ENCODE measurements at places on chromosomes 6 and 20. TPM values are rescaled to one million over a fixed set of nuclear protein-coding genes. Genes with fewer than 3 reads are reported as not detected.

DNA sequence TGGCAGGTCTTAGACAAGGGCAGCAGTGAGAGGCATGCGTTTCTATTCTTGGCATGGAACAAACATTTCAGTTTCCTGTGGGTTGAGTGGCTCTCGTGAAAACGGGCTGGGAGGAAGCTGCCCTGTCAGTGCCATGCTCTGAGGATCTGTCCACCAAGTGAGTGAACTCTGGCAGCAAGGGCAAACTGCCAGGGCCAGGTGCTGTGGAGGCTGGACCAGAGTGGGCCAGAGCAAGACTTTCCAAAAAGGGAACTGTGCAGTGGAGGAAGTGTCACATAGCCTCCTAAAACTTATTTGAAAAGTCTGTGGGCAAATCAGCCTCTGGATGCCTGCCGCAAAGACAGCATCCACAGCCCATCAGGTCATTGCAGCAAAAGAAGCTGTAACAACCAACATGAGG is 44.2 kb upstream of the TAB2 start:
- H3K36me3 ChIP-seq = no peaks in the 10 kb centered on the region
- no peaks in the 10 kb centered on the region for H3K27me3 ChIP-seq
- no peak overlapping the region for H3K27ac ChIP-seq
- H3K4me1 ChIP-seq = no peaks in the 10 kb centered on the region
- DNase-seq = no peak

- no peaks in the 10 kb centered on the region for H3K4me1 ChIP-seq
- H3K36me3 ChIP-seq = no peaks in the 10 kb centered on the region
- H3K27ac ChIP-seq = no peak overlapping the region
Measured at GRCh38 chr20:56924292-56925081, 295.4 kb downstream of the TFAP2C start.

- no peak for DNase-seq
- H3K4me1 ChIP-seq = no peaks in the 10 kb centered on the region
- H3K4me3 ChIP-seq = no peak overlapping the region
- no peaks in the 10 kb centered on the region for H3K27me3 ChIP-seq
Measured at GRCh38 chr6:97732045-97732444, 449.0 kb upstream of the MMS22L start.

Gene PI3
- total RNA-seq = 0.88 TPM

Gene INSM1
- not detected for total RNA-seq

Gene CD40
- 11.7 TPM for total RNA-seq

Gene HLA-DRB1
- total RNA-seq = 28.2 TPM

GRCh38 chr20:11777387-11778205 is 140.1 kb upstream of the BTBD3 start:
- H3K4me1 ChIP-seq = no peaks in the 10 kb centered on the region
- no peak overlapping the region for H3K27ac ChIP-seq
- H3K27me3 ChIP-seq = no peaks in the 10 kb centered on the region
- DNase-seq = no peak
- peak overlapping the region; percentile 13 for H3K4me3 ChIP-seq

- no peak overlapping the region for H3K27ac ChIP-seq
- no peak overlapping the region for H3K4me3 ChIP-seq
- no peak for DNase-seq
- no peaks in the 10 kb centered on the region for H3K36me3 ChIP-seq
- no peaks in the 10 kb centered on the region for H3K27me3 ChIP-seq
Measured at GRCh38 chr20:11660673-11661072, 257.0 kb upstream of the BTBD3 start.

Gene RSPO3
- 5.9 TPM for total RNA-seq

DNA sequence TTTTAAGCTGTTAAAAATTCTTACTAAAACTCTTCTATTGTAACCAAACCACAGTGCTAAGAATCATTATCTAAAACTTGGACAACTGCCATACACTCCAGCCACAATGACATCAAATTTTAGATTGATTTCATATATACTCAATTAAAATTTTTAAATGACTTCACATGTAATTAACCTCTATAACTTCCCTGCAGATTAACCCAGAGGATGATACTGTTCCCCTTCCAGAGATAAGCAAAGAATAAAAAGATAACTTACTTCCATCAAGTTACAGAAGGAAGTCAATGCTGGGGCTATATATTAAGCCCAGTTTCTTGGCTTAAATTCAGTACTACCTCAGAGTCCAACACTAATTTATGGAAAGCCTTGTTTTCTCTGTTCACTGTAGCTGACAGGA is 71.3 kb downstream of the ARHGAP18 start:
- H3K27ac ChIP-seq = no peak overlapping the region
- H3K36me3 ChIP-seq = no peaks in the 10 kb centered on the region
- no peaks in the 10 kb centered on the region for H3K27me3 ChIP-seq
- no peaks in the 10 kb centered on the region for H3K4me1 ChIP-seq

Gene CCN5
- 39.0 TPM for total RNA-seq

DNA sequence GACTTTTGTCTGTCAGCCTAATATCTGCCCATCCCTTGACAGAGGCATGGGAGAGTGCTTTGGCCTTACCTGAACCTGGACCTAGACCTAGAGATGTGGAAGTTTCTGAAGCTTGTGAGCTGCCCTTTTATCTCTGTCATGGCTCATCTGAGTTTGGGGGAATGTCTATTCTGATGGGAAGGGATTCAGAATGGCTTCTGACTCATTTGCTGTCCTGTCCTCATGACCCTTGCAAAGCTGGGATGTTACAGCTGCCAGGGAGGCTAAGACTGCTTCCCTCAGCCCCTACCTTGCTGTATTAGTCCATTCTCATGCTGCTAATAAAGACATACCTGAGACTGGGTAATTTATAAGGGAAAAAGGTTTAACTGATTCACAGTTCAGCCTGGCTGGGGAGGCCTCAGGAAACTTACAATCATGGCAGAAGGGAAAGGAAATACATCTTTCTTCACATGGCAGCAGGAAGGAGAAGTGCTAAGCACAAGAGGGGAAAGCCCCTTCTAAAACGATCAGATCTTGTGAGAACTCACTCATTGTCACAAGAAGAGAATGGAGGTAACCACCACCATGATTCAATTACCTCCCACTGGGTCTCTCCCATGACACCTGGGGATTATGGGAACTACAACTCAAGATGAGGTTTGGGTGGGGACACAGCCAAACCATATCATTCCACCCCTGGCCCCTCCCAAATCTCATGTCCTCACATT is 252.2 kb downstream of the ERMARD start:
- DNase-seq = no peak
- no peak overlapping the region for H3K4me3 ChIP-seq
- H3K36me3 ChIP-seq = no peaks in the 10 kb centered on the region
- no peaks in the 10 kb centered on the region for H3K4me1 ChIP-seq
- no peak overlapping the region for H3K27ac ChIP-seq

- no peaks in the 10 kb centered on the region for H3K27me3 ChIP-seq
- no peaks in the 10 kb centered on the region for H3K36me3 ChIP-seq
- no peak overlapping the region for H3K27ac ChIP-seq
Measured at GRCh38 chr6:32140420-32141046, 10.4 kb upstream of the FKBPL start.

Gene HTR1E
- not detected for total RNA-seq

DNA sequence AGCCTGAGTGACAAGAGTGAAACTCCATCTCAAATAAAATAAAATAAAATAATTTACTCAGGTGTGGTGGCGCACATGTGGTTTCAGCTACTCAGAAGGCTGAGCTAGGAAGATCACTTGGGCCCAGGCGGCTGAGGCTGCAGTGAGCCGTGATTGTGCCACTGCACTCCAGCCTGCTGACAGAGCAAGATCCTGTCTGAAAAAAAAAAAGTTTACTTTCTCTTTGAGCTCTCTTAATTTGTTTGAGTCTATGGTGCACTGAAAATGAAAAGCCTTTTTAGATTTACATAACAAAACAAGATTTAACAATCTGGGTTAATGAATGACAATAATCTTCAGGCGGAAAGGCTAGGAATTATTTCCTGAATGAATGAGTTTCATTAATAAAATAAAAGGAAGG is 23.3 kb upstream of the NHSL1 start:
- DNase-seq = no peak
- H3K4me3 ChIP-seq = no peak overlapping the region

Gene PXMP4
- total RNA-seq = 7.9 TPM

Gene CCN2
- 95.0 TPM for total RNA-seq

DNA sequence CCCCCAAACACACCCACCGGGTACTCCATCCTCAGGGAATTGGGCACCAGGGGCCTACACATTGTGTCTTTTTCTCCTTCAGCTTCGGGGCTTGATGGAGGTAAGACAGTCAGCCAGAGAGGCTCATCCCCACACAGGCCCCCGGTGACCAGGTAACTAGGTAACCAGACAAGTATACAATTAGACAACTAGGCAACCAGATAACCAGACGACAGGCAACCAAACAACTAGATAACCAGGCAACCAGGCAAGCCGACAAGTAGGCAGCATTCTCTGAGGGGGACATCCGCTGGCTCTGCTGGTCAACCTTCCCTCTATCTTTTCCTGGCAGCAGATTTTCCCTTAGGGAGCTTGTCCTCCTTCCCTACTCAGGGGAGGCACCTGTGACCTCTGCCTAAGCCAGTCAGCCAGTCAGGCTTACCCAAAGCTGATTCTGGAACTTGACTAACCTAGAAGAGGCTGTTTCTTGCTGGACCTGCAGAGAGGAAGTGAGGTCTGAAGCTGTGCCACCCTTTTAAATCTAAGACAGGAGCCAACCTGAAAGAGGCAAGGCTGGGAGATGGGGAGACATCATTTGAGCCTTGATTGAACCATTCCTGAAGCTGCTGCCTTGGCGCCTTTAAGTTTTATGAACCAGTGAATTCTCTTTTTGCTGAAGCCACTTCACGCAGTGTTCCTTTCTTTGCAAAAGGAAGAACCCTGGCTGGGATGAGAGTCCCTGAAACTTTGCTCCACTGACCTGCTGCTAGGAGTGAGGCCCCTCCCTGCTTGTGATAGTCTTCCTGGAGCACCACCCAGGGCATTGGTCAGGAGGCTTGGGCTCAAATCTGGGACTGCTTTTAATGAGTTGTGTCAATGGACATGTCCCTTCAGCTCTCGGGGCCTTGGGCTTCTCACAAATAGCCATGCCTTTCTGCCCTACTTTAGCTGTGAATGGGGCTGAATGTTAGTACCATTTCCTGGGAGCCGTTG is 96.4 kb upstream of the RNF24 start:
- H3K36me3 ChIP-seq = no peaks in the 10 kb centered on the region
- H3K27me3 ChIP-seq = no peaks in the 10 kb centered on the region
- no peak for DNase-seq
- H3K27ac ChIP-seq = no peak overlapping the region

DNA sequence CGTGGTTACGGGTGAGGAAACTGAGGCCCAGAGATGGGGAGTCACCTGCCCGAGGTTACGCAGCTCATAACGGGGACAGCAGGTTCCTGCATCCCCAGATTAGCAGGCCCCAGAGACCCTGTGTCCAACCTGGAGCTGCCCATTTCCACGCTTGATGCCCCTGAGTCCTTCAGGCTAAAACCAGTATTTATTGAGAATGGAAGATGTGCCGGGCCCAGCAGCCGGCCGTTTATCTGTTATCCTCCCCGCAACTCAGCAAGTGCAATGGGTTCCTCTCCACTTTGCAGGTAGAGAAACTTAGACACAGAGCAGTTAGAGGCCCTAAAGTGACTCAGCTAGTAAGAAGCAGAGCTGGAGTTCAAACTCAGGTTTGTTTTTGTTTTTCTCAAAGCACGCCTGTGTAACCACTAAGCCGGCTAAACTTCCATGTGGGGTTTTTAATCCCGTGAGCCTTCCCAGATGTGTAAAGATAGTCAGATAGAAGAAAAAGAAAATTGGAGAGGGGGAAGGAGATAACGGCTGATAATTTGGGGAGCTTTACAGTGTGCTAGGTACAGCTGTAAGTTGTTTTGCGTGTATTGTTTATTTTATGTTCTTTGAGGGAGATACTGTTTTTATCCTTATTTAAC is 775 bp downstream of the PFDN4 start:
- H3K27ac ChIP-seq = peak overlapping the region; percentile 97
- no peaks in the 10 kb centered on the region for H3K36me3 ChIP-seq
- no peak for DNase-seq
- no peaks in the 10 kb centered on the region for H3K27me3 ChIP-seq
- H3K4me1 ChIP-seq = peaks cover 4% of the 10 kb centered on the region

- H3K36me3 ChIP-seq = no peaks in the 10 kb centered on the region
- H3K4me1 ChIP-seq = peaks cover 12% of the 10 kb centered on the region
- no peak overlapping the region for H3K27ac ChIP-seq
- H3K27me3 ChIP-seq = no peaks in the 10 kb centered on the region
Measured at GRCh38 chr6:158064725-158065251, 83.1 kb downstream of the SYNJ2 start.

GRCh38 chr6:31497531-31498476 is at the start of gene MICB:
TSS of gene MICB (plus strand) at chr6:31498145. CDS start at chr6:31498194, 49 bp downstream.
- H3K4me3 ChIP-seq = peak within 1 kb of the TSS; percentile 79
- DNase-seq = peak; percentile 63
- no peaks in the 10 kb centered on the region for H3K36me3 ChIP-seq
- H3K27me3 ChIP-seq = no peaks in the 10 kb centered on the region

Gene TBP
- 20.6 TPM for total RNA-seq

GRCh38 chr20:1212607-1213396 is 9.5 kb downstream of the C20orf202 start:
- peak; percentile 38 for DNase-seq
- no peaks in the 10 kb centered on the region for H3K27me3 ChIP-seq
- H3K4me3 ChIP-seq = peak overlapping the region; percentile 27
- no peaks in the 10 kb centered on the region for H3K4me1 ChIP-seq
- H3K27ac ChIP-seq = no peak overlapping the region

DNA sequence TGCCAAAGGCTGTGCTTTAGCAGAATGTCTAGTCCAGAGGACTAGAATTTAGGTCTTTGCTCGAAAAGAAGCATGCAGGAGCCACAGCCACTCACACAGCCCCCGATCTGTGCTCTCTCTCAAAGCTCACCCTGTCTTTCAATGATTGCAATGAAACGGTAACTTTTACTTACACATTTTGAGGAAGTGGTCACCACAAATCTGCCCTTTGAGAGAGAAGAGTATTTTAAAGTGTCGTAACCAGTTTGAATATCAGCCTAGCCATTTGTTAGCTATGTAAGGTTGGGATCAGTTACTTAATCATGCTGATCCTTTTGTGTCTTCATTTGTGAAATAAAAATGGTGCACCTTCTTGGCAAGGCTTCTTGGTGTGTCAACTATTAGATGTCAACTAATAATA is 209.0 kb downstream of the TFAP2A start:
- H3K4me3 ChIP-seq = no peak overlapping the region
- H3K36me3 ChIP-seq = no peaks in the 10 kb centered on the region
- no peaks in the 10 kb centered on the region for H3K4me1 ChIP-seq
- no peaks in the 10 kb centered on the region for H3K27me3 ChIP-seq

DNA sequence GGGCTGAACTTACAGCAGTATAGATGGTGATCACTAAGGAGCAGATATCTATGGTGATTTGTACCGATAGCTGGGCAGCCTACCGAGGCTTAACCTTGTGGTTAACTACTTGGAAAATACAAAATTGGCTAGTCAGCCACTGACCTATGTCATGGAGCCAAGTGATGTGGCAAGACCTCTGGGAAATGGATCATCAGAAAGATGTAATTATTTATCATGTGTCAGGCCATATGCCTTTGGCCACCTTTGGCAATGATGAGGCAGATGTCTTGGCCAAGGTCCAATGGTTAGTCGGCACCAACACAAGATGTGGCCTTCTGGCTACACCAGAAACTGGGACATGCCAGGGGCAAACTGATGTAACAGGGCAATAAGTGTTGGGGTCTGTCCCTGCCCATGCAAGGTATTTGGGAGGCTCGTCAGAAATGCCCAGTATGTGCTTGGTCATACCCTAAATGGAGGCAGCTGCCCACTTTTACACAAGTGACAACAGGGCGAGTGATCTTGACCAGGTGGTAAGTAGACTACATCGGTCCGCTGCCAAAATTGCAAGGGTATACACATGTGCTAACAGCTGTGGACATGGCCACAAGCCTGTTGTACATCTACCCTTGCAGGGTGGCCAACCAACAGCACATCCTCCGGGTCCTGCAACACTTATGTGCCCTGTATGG is 30.1 kb downstream of the HDDC2 start:
- H3K36me3 ChIP-seq = no peaks in the 10 kb centered on the region
- no peak for DNase-seq

- no peaks in the 10 kb centered on the region for H3K36me3 ChIP-seq
- DNase-seq = no peak
- no peaks in the 10 kb centered on the region for H3K27me3 ChIP-seq
- H3K4me3 ChIP-seq = no peak overlapping the region
- no peak overlapping the region for H3K27ac ChIP-seq
Measured at GRCh38 chr20:32664678-32665159, 9.0 kb downstream of the C20orf203 start.

All from breast epithelium (tissue), 4 donors.